ENCODE measurements at places on chromosomes 6 and 20.
A peak's percentile ranks its signal among the peaks of the same experiment; 100 is the strongest.

DNA sequence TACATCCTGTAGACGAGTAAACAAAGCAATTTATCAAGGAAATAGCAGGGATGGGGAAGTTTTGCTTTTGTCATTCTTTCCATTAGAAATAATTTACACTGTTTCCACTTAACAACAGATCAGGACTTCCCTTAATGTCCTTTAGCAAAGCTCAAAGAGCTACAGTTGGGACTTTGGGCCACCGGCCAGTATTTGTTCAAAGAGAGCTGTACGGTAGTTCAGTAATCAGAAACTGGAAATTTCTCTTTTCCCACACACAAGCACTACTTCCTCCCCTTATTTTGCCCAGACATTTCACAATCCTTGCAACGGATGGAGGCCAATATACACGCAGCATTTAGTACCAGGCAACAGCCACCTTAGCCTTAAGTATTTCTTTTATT lies 12.1 kb upstream of the HINT3 start:
- peak; percentile 13 for DNase-seq

DNA sequence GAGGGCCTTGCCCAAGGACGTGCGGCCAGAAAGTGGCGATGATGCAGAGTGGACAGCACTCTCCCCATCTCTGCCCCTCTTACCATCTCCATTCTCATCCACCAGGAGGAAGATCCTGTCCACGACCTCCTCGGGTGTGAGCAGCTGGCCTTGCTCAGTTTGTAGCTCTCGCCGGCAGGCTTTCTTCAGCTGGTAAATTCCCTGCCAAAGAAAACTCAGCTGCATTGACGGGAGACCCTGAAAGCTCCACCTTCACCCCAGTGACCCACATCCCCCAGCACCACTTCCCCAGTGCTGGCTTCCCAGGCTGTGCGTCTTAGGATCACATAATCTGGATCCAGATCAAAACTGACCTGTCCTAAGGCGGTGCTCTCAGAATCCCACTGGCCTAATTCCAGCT lies 9.2 kb downstream of the GUCA1B start:
- DNase-seq, result no peak

DNA sequence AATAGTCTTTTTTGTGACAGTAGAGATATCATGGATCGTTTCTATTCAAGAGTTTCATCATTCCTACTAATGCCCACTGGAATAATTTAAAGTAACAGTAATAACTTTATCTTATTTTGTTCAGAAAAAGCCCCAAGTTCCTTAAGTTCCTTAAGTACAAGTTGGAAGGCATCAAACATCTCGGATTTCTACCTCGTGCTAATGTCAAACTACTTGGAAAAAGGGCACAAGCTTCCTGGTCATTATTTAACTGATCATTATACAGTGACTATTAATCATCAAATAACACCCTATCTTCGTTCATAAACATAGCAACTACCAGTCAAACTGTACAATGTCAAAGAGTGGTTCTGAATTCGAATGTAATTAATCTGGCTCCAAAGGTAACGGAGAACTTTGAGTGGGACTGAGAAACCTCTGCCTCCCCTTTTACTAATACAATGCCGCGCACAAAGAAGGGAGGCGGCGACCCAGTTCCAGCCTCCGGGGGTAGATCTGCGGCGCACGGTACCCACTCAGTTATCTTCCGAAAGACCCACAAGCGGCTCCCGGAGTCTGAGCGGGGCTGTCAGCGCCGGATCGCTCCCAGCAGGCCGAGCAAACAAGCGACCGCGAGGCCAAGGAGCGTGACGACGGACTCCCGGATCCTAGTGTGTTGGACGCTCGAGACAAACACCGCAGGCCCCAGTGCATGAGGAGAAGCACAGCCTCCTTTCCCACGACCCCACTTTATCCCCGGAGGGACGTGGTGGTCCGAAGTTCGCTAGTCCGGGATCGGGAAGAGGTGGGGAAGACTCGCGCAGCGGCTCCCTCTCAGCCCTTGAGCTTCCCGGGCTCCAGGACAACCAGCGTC lies 716 bp downstream of the SHPRH start:
- DNase-seq, result peak; percentile 59

- DNase-seq, result no peak
These were observed 32.2 kb upstream of the ARFGEF2 start for GRCh38 chr20:48889140-48889790.

DNA sequence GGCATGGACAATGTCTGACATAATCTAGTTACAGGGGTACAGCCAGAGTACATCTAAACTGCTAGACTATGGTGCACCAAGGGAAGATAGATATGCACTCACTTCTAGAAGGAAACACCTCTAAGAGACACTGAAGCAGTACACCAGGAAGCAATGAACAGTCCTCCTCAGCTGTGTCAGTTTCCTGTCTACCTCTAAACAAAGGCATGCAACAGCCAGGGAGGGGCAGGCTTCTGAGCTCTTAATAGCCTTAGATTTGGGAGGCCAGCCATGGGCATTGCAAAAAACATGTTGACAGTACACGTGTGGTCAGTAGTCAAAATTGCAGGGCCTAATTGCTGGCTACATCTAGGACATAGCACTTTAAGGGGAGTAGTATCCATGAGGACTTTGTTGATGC lies 21.4 kb downstream of the CRYBG1 start:
- DNase-seq, result no peak

DNA sequence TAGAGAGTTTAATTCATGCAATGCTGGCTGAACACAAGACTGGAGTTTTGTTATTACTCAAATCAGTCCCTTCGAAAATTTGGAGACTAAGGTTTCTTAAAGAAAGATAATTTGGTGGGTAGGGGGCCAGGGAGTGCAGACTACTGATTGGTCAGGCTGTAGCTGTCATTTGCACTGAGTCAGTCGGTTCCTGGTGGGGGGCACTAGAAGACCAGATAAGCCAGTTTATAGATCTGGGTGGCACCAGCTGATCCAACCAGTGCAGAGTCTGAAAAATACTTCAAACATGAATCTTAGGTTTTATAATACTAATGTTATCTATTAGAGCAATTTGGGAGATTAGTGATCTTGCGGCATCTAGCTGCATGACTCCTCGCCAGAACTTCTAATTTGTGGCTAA lies 530.7 kb downstream of the NKAIN2 start:
- DNase-seq, result no peak

- no peak for DNase-seq
These were observed 22.7 kb upstream of the TRIM39 start for GRCh38 chr6:30304002-30304401.

- DNase-seq, result no peak
These were observed 10.8 kb downstream of the HSPA12B start for GRCh38 chr20:3743251-3743650.

DNA sequence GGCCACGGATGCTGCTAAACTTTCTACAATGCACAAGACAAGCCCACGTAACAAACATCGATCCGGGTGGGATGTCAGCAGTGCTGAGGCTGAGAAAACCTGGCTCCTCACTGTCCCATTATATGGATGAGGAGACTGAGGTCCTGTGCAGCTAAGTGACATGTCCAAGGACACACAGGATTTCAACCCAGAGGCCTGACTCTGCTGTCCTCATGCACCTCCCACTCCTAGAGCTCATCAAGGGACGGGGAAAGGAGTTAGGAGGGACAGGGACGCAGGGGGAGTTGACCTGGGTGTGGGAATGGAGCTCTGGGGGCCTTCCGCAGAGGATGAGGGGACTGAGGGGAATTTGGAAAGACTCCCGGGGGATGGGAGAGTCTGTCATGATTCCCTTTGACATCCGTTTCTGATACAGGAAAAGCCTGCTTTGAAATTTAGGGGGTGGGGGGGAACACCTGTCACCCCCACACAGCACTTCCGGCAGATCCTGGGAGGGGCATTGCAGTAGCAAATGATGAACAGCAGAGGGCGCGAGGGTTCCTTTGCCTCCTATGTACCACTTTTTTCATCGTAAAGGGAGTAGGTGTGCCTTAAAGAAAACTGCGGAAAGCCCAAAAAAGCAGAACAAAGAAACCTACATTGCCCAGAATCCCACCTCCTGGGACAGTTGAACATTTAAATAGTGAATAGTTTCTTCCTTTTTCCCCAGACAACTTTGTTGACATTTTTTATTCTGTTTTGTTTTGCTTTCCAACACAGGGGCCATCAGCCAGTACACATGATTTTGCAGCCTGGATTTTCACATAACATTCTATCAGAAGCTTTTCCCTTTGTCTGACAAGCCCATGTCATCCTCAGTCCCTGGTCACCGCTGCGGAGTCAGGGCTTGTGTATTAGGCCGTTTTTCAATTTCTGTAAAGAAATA lies 48.6 kb downstream of the SLC2A10 start:
- DNase-seq, result peak; percentile 66

- DNase-seq, result no peak
These were observed 127.9 kb downstream of the BCKDHB start for GRCh38 chr6:80234401-80234800.

DNA sequence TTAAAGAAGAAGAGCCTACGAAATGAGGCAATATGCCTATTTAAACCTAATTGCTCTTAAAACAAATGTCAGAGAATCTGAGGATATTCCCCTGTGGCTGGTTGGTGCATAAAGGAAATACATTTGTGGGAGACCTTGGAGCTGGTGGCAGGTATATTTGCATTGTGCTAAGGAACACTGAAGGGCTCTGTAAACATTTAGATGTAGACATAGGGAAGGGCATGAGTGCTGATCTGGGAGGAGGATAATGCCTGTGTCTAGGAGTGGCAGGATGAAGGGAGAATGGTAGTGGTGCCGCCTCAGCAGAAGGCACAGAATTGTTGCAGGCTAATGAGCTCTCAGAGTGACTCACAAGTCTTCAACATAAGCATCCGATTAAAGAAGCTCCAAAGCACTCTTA lies 85.8 kb downstream of the CD164 start:
- no peak for DNase-seq

DNA sequence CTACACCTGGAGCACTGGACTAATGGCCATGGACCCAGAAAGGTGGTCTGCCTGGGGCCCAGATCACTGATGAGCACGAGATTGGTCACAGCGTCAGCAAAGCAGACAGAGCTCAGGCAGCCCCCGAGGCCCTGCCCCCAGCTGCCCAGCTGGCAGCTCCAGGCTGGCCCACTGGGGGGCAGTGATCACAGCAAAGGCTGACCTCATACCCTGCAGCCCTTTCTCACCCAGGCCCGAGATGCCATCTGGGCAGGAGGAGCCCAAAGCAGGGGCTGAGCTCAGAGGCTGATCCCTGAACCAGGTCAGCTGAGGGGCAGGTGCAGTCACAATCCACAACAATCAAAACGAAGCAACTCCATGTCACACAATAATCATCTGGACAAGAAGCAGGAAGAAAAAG lies 4.1 kb downstream of the MAP1LC3A start:
- peak; percentile 69 for DNase-seq

DNA sequence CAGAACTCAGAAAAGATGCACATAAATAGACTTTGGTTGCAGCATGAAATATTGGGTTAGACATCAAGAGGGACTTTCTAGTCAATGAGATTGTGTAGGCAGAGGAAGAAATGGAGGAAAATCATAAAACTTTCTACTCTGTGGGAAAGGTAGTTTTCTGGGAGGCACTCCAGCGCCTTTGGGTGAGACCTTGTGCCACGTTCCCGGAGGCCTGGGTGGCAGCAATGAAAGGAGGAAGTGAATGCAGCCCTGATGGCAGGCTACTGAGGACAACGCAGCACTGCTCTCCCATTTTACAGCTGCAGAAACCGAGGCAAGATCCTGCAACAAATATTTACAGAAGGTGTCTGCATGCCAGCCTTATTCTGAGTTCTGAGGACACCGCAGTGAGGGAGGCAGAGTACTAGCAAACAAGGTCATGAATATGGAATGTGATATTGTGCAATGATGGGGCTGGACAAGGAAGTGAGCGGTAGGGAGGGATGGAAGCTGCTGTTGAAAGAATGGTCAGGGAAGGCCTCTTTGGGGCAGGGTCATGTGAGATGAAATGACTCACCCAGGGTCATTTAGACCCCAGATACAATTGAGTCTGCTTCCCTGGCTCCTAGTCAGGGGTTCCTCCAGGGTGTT lies 159.1 kb downstream of the TFAP2C start:
- DNase-seq, result peak; percentile 77

GRCh38 chr20:2778602-2779321 lies 21.7 kb downstream of the CPXM1 start:
- no peak for DNase-seq

GRCh38 chr20:35886537-35886936 lies 67.8 kb downstream of the SCAND1 start:
- DNase-seq, result no peak

- DNase-seq, result no peak
These were observed 17.3 kb upstream of the CCDC167 start for GRCh38 chr6:37516920-37517405.

DNA sequence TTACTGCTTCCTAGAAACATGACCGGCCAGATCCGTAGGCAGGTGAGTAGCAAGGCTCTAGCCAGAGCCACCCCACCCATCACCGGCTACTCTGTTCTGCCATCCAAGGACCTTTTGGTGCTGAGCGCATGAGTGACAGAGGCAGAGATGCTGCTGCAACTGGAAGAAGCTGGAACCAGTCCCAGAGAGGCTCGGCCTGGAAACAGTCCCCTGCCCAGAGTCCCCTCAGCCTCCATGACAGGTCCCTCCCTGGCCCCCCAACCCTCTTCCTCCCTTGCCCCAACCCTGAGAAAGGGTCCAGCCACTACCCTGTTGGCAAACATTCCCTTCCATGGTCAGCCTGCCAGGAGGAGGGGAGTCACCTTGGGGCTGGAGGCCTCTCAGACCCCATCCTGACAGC lies 31.9 kb downstream of the BPIFB4 start:
- no peak for DNase-seq
